ENCODE measurements at places on chromosomes 5 and 9.
A peak's percentile ranks its signal among the peaks of the same experiment; 100 is the strongest.

DNA sequence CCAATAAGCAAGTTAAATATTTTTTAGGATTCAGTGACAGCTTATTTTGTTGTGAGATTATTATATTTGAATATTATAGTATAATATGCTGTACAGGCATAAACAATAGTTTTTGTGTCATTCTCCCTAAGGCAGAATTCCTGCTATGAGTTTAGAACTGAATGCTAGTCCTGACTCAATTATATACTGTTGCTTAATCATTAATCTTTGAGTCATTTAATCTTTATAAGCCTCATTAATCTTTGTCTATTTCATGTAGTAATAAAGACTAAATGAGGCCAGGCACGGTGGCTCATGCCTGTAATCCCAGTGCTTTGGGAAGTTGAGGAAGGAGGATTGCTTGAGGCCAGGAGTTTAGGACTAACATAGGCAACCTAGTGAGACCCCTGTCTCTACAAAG, 3.6 kb upstream of the DCP2 start:
- peaks cover 7% of the 10 kb centered on the region for H3K4me1 ChIP-seq
- H3K27ac ChIP-seq, result no peak overlapping the region
- H3K4me3 ChIP-seq, result no peak overlapping the region
- no peaks in the 10 kb centered on the region for H3K27me3 ChIP-seq

GRCh38 chr9:80157561-80157983, 585.8 kb downstream of the TLE4 start:
- no peaks in the 10 kb centered on the region for H3K36me3 ChIP-seq
- DNase-seq, result peak; percentile 87
- H3K27me3 ChIP-seq, result peaks cover 2% of the 10 kb centered on the region
- no peak overlapping the region for H3K4me3 ChIP-seq
- H3K27ac ChIP-seq, result no peak overlapping the region
- peaks cover 8% of the 10 kb centered on the region for H3K4me1 ChIP-seq

DNA sequence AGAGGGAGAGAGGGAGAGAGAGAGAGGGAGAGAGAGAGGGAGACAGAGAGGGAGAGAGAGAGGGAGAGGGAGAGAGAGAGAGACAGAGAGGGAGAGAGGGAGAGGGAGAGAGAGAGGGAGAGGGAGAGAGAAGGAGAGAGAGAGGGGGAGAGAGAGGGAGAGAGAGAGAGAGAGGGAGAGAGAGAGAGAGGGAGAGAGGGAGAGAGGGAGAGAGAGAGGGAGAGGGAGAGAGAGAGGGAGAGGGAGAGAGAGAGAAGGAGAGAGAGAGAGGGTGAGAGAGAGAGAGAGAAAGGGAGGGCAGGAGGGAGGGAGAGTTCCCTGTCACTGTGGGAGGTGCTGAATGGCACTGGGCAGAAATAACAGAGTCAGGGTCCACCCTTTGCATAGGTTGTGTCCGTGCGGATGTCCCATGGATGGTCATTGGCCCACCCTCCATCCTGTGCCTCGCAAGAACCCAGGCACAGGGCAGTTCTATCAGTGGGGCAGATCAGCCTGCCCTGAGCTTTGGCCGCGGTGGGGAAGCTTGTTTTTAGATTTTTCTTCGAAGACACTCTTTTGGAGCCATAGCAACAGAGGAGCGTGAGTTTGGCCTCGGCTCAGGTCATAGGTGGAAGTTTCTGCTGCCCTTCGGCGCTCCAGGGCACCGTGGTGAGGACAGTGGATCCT, 30.1 kb downstream of the ADAMTSL2 start:
- H3K36me3 ChIP-seq, result no peaks in the 10 kb centered on the region
- peak; percentile 61 for DNase-seq
- no peaks in the 10 kb centered on the region for H3K27me3 ChIP-seq
- H3K4me1 ChIP-seq, result peaks cover 46% of the 10 kb centered on the region
- H3K27ac ChIP-seq, result peak overlapping the region; percentile 35

DNA sequence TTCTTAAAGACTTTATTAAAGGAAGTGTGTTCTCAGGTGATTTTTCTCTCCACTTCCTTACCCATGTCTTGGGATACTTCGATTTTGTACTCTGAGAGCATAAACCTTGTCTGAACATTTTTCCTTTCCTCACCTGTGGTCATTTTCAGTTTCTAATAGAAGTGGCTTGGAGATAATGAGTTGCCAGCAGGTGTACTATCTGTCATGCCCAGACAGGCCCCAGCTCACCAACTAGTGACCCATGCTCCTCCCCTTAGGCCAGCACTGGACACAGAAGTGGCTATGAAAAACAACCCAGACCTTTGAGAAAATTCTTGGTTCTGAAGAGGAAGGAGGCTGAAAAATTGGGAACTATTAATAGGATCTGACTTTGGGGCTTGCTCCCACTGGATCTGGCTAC, 49.2 kb upstream of the SMIM32 start:
- DNase-seq, result no peak
- no peaks in the 10 kb centered on the region for H3K36me3 ChIP-seq
- peaks cover 3% of the 10 kb centered on the region for H3K27me3 ChIP-seq
- no peak overlapping the region for H3K27ac ChIP-seq
- H3K4me3 ChIP-seq, result no peak overlapping the region

DNA sequence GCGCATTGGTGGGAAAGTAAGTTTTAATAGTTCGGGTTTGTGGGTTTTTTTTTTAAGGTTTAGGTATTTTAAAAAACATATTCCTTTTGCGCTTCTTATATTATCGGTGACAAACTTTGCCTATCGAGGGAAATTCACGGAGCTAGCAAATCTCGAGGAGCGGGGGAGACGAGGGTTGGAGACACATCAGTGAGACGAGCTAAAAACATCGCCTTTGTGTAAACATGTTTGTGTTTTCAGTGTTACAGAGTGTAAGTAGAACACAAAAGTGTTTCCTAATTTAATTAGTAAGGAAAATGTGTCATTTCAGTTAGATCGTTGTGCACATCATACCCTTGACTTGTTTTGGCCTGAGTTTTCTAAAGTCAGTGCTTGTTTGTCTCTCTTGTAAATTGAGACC, 945 bp downstream of the BTF3 start:
- H3K27me3 ChIP-seq, result no peaks in the 10 kb centered on the region

- no peaks in the 10 kb centered on the region for H3K27me3 ChIP-seq
- no peak overlapping the region for H3K27ac ChIP-seq
- no peaks in the 10 kb centered on the region for H3K36me3 ChIP-seq
- no peak overlapping the region for H3K4me3 ChIP-seq
- peaks cover 2% of the 10 kb centered on the region for H3K4me1 ChIP-seq
Observed at GRCh38 chr5:116942622-116943021, 368.0 kb upstream of the SEMA6A start.

DNA sequence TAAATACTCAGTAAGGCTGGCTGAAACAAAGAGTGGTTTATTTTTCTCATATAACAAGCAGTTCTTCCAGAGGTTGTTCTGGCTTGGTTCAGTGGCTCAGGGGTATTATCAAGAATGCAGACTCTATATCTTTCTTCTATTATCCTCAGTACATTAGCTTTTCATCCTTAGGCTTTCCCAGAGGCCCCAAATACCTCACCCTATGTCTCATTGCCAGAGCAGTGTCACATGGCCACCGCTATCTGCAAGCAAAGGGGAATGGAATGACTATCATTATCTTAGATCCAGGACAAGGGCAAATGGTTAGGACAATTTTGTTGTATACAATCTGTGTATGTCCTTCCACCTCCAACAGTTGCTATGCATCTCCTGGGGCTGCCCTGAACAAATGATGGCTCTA, 69.0 kb upstream of the SNX2 start:
- H3K36me3 ChIP-seq, result no peaks in the 10 kb centered on the region
- H3K4me3 ChIP-seq, result no peak overlapping the region
- no peak for DNase-seq
- no peaks in the 10 kb centered on the region for H3K4me1 ChIP-seq
- no peak overlapping the region for H3K27ac ChIP-seq
- no peaks in the 10 kb centered on the region for H3K27me3 ChIP-seq

Measured in lung (tissue), 17 donors.